ENCODE measurements at places on chromosomes 7 and 10. TPM values are rescaled to one million over a fixed set of nuclear protein-coding genes. Genes with fewer than 3 reads are reported as not detected.

Gene EPO
- 0.60 TPM for total RNA-seq

Gene ABCB4
- total RNA-seq, result 1.0 TPM

Gene LIPJ
- not detected for total RNA-seq

Gene PLPP4
- 0.74 TPM for total RNA-seq

DNA sequence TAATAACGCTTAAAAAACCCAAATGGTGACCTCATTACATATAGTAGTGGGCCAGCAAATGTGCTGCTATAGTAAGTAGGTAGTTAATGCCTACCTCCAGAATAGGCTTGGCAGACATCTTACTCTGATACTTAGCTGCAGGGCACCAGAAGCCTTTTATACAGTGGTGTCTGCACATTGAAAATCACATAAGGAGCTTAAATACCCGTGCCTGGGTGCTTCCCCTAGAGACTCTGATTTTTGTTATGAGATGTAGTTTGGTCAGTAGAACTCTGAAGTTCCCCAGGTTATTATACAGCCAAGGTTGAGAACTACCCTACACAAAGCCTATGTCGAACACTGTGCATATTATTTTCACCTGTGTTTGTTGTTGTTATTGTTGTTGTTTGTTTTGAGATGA, 47.2 kb downstream of the ANKIB1 start:
- no peak overlapping the region for H3K27ac ChIP-seq
- no peaks in the 10 kb centered on the region for H3K27me3 ChIP-seq
- peaks cover 6% of the 10 kb centered on the region for H3K36me3 ChIP-seq
- no peak for DNase-seq

DNA sequence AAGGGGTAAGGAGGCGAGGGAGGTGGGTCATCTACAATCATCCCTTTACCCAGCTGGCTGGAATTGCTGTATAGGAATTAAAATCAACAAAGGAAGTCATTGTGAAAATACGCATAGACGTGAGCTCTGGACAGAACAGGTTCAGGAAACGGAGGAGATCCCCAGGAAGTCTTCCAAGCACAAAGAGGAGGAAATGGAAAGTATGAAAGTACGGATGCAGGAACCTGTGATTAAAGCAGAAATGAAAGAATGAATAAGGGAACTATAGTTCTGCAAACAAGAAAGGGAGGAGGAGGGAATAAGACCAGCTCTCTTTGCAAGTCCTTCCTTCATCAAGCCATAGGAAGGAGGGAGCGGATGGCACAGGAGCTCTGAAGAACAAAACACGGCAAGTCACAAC, 61.8 kb downstream of the PYROXD2 start:
- H3K27ac ChIP-seq, result peak overlapping the region; percentile 81
- no peaks in the 10 kb centered on the region for H3K36me3 ChIP-seq
- no peak overlapping the region for H3K4me3 ChIP-seq
- no peak for DNase-seq
- no peaks in the 10 kb centered on the region for H3K27me3 ChIP-seq

DNA sequence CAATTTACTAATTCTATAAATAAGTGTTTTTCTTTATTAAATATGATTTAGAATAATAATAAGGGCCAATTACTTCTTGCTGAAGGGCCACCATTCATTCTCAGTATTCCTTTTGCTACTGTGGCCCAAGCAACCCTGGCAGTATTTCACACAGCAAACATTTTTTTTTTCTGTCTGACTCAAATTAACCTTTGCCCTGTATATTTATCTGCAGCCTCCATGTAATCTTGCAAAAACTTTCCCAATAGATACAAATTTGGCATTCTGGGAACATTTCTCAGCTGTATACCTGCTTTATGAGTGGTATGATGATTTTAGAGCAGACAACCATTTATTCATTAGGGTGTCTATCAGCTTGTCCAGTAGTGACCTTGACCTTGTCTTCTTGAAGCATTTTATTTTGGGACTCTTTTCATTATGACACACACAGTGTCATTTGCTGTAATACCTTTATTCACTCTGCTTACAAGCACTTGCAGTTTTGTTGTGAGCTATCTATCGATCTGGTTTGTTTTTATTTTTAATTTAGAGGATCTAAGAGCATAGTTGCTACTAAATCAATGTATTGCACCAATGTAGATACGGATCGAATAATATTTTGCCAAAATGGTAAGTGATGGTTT, 159.7 kb upstream of the PLXDC2 start:
- H3K27ac ChIP-seq, result no peak overlapping the region
- no peaks in the 10 kb centered on the region for H3K4me1 ChIP-seq

DNA sequence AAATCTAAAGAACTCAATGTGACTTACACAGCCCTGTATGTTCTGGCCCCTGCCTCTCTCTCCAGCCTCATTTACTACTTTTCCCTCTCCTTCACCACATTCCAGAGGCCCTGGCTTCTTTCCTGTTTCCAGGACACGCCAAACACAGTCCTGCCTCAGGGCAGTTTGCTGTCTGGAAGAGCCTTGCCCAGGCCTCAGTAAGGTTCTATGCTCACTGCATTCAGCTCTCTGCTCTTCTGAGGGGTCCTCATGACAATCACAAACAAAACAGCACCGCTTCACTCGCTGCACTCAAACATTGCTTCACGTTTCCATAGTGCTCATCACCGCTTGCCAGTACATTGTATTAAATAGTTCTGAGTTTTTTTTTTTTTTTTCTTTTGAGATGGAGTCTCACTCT, 35.1 kb upstream of the GARS1 start:
- no peaks in the 10 kb centered on the region for H3K36me3 ChIP-seq
- H3K27me3 ChIP-seq, result no peaks in the 10 kb centered on the region
- no peaks in the 10 kb centered on the region for H3K4me1 ChIP-seq
- peak; percentile 25 for DNase-seq
